ENCODE measurements at places on chromosomes 12 and 14.

GRCh38 chr12:70243510-70244371, 508 bp downstream of the CNOT2 start:
- DNase-seq: no peak

DNA sequence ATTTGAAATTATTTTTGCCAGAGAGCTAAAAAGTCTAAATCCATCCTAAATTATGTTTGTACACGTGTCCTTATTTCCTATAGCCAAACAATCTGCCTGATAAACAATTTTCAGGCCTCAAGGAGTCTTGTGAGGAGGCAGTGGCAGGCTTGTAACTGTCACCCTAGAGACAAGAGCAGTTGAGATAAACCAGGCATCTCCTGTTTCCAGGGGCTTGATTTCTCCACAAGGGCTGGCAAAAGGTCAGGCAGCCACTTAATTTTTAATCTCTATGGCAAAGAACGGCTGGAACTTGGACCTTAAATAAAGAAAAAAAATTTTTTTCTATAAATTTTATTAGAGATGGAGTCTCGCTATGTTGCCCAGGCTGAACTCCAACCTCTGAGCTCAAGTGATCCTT, 15.5 kb downstream of the PKP2 start:
- no peak for DNase-seq

- DNase-seq: no peak
Observed at GRCh38 chr12:99983456-99984258, 1.1 kb downstream of the ANKS1B start.

DNA sequence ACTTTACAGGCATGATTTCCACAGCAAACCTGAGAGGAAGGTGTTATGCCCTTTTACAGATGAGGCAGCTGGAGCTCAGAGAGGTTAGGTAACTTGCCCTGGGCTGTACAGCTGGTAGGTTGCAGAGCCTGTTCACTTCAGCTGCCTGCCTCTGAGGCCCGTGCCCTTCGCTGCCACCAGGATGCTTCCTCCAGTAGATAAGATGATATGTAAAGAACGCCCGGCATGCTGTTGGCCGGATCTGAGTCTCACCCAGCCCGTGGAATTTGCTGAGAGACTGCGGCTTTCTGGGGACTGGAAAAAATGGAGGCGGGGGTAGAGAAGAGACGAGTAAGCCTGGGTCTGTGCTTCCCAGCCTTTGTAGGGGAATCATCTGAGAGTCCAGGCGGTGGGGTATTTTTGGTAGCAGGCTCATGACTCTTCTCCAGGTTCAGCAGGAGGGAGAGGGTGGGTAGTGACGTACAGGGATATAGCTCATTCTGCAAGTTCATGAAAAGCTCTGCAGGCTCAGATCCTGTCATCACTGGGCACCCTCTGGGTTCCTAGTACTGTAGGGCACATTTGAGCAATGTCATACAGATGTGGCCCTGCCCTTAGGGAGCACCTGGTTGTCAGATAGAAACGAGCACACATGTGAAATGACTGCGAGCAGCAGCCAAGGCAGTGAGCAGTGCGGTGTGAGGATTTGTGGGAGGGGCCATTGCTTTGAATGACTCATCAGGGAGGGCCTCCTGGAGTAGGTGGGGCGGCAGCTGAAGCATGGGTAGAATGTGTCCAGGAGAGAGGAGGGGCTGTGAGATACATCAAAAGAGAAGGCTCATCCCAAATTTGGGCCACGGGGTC, 159.4 kb downstream of the TSPAN9 start:
- DNase-seq: no peak

- no peak for DNase-seq
Observed at GRCh38 chr12:63362791-63363190, 211.8 kb upstream of the AVPR1A start.

GRCh38 chr12:83807871-83808270, 1104.7 kb downstream of the SLC6A15 start:
- DNase-seq: no peak

GRCh38 chr12:59649203-59649602, 53.4 kb downstream of the SLC16A7 start:
- DNase-seq: no peak

DNA sequence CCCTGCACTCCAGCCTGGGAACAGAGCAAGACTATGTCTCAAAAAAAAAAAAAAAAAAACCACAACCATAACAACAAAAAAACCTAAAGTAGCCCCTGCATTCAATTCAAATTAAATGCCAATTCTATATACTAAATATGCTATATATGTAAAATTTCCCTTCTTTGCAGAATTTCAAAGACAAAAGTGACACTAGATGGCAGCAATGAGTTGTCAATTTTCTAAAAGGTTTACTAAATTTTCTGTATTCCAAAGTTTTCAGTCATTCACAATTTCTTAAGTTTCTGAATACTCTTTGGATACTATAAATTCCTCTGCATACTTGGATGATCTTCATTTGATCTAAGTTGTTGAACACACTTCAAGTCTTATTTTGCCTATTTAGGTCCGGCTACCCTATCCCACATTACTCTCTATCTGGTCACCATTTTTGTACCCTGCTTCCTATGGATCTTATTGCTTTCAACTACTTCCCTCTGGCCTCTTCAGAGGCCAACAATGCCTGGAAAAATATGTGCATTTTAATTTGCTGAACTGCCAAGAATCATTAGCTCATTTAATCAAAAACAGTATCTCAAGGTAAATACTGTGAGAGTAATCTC, 27.9 kb downstream of the HNRNPC start:
- no peak for DNase-seq

GRCh38 chr12:38175538-38175937, 141.0 kb upstream of the ALG10B start:
- no peak for DNase-seq

GRCh38 chr12:16218234-16218633, 59.3 kb downstream of the SLC15A5 start:
- DNase-seq: no peak

DNA sequence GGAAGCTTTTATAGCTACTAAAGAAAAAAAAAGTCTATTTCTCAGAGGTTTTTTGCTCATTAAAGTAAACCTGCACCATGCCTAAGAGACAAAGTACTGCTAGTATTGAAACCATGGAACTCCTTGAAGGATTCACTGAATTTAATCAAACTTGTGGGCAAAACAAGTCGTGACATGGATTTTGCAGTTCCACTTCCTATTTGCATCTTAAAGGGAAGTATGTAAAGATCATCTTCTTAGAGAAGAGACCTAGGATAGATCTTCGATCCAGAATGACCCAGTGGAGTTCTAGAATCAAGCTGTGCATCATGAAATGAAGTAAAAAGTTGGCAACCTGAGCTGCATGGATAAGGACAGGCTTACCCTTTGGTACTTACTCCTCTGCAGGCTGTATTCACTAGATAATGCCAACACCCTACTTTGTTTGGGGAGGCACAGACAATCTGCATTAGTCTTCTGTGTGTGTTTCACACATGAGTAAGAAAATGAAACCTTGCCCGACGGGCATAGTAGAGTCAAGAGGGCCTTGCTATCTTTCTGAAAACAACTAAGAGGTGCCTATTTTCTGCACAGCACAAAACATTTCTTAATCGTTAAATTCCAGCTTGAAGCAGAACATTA, 1.9 kb downstream of the GNG2 start:
- DNase-seq: no peak

DNA sequence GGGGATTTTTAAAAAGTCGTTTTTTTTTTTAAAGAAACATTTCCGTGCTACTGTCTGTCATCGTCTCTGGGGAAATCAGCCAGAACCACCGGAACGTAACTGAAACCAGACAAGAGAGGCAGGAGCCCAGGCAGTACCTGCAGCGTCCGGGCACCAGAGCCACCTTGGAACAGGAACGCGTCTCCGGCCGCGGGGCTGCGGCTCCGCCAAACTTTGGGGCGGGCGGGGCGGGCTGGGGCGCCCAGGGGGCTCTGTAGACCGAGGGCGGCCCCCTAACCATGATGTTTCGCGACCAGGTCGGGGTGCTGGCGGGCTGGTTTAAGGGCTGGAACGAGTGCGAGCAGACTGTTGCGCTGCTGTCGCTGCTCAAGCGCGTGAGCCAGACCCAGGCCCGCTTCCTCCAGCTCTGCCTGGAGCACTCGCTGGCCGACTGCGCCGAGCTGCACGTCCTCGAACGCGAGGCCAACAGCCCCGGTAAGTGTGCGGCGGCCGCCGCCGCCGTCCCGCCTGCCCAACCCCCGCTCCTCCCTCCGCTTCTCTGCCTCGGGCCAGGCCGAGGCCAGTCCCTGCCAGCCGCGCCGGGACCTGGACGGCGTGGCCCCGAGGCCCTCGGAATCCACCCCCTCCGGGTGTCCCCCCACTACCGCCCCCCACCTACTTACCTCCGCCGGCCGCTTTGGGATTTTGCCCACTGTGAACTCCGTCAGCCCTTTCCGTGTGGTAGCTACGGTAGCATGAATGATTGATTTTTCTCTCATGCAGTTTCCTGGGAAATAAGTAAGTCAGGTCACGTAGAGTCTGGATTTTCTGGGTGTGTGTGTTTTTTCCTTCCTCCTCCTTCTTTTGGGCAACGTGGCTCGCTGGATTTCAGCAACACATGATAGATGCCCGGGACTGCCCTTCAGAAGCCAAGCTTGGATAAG, 972 bp downstream of the SAMD4A start:
- DNase-seq: no peak

GRCh38 chr14:102957222-102957621, 34.8 kb downstream of the AMN start:
- DNase-seq: no peak

All from NCI-H2081 treated with DMSO at 0.1 percent for 48 hours (cell line).